ENCODE measurements at places on chromosomes 4 and X.

- no peak for DNase-seq
Measured at GRCh38 chr4:24914460-24914859, 1.6 kb upstream of the CCDC149 start.

GRCh38 chrX:36978886-36979285, 29.3 kb upstream of the FAM47C start:
- no peak for DNase-seq

DNA sequence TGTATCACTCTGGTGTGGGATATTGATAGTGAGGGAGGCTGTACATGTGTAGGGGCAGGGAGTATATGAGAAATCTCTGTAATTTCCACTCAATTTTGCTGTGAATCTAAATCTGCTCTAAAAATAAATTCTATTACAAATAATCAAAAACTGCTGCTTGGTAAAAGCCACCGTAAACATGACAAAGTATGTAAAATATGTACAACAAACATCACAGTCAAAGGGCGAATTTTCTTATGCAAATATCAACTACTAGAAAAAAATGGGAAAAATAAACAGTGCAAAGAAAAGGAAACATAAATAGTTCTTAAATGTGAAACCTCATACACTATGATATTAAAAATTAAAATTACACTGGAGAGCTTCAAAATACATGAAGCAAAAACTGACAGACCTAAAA, 105.1 kb upstream of the DCLK2 start:
- DNase-seq, result no peak

DNA sequence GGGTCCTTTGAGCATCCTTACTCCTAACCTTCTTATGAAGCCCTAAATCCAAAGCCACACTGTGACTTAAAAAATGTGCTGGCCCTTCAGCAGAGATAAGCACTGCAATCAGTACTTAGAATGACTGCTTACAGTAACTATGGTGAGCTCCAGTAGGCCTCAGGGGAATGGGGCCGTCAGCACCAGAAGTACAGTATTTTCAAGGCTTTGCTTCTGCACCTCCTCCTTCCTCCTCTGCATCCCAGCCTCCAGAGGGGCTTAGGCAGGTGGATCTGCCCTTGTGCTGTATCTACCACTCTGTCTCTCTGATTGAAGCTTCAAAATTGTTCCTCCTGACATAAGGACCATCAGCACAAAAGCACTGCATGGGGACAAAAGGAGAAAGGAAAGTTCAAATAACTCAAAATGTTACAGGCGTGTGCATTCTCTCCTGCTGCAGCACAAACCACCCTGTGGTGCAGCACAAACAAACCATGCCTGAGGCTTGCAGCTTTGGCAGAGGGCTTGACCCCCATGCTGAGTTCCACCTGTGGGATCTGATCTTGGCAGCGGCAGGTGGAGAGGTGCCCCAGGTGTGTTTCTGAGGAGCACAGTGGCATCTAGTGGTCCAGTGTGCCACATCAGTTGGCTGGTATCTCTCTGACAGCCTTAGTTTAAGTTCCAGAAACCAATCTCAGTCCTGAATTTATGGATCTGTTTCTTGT, 164.7 kb downstream of the SOWAHB start:
- no peak for DNase-seq

- no peak for DNase-seq
Measured at GRCh38 chrX:102672856-102673255, 21.6 kb downstream of the GPRASP1 start.

All from mesothelial cell of epicardium (in vitro differentiated cells).